ENCODE measurements at places on chromosomes 16 and 17. TPM values are rescaled to one million over a fixed set of nuclear protein-coding genes. Genes with fewer than 3 reads are reported as not detected.

Gene CCL8
- 3.1 TPM for total RNA-seq

Gene ABCC1
- total RNA-seq = 20.4 TPM

Gene OR2C1
- total RNA-seq = 0.30 TPM

Gene ATP6V0D1
- total RNA-seq = 49.6 TPM

Gene SPAG7
- 40.7 TPM for total RNA-seq

Gene G6PC1
- total RNA-seq = not detected

Gene CDRT15L2
- total RNA-seq = not detected

Gene APOH
- total RNA-seq = not detected

Measured in skin of body (tissue), 3 donors.